Nasal cavity respiratory epithelium epithelial cell of viscerocranial mucosa (primary cell): ENCODE measurements at places on chromosomes 2 and 18. TPM values are rescaled to one million over a fixed set of nuclear protein-coding genes. Genes with fewer than 3 reads are reported as not detected.

Gene RAB27B
- total RNA-seq, result 31.8 and 45.6 TPM in 2 replicates

Gene UGT1A5
- 2.3 TPM in 1 of 2 replicates, not detected in the other for total RNA-seq

Gene EDAR
- total RNA-seq, result 0.14 and 0.34 TPM in 2 replicates

Gene SCG2
- under 0.01 and 0.28 TPM in 2 replicates for total RNA-seq

Gene ADAM23
- under 0.01 and 1.5 TPM in 2 replicates for total RNA-seq

Gene KCNG2
- not detected in 2 replicates for total RNA-seq

Gene GYPC
- under 0.01 and 2.8 TPM in 2 replicates for total RNA-seq

Gene CLHC1
- total RNA-seq, result 9.6 and 20.1 TPM in 2 replicates

Gene DPP10
- total RNA-seq, result 0.07 TPM in 1 of 2 replicates, not detected in the other

Gene CD28
- total RNA-seq, result not detected in 2 replicates

Gene RNF181
- total RNA-seq, result 119 and 222 TPM in 2 replicates

Gene SERPINB4
- total RNA-seq, result 1.7 and 63.5 TPM in 2 replicates

Gene ATP6V1B1
- 0.21 and 0.34 TPM in 2 replicates for total RNA-seq

Gene MAP2
- 13.2 and 19.1 TPM in 2 replicates for total RNA-seq

Gene C2orf15
- 0.93 and 2.1 TPM in 2 replicates for total RNA-seq

Gene ST8SIA5
- total RNA-seq, result 0.07 TPM in 1 of 2 replicates, not detected in the other

Gene CAPN14
- total RNA-seq, result 1.4 and 6.1 TPM in 2 replicates

Gene HOXD4
- not detected in 2 replicates for total RNA-seq

Gene PKDCC
- total RNA-seq, result 0.28 and 0.34 TPM in 2 replicates

Gene TBR1
- under 0.01 TPM in 1 of 2 replicates, not detected in the other for total RNA-seq
